Stimulated activated CD4-positive, alpha-beta T cell treated with anti-CD3 and anti-CD28 coated beads, Interleukin-15, amount 100 ng/mL, for 1 hour (primary cell): ENCODE measurements at places on chromosomes 3 and 15.

- no peak for DNase-seq
Observed at GRCh38 chr3:31341130-31341529, 191.6 kb upstream of the STT3B start.

- DNase-seq = no peak
Observed at GRCh38 chr15:60912984-60913697, 316.0 kb downstream of the RORA start.

DNA sequence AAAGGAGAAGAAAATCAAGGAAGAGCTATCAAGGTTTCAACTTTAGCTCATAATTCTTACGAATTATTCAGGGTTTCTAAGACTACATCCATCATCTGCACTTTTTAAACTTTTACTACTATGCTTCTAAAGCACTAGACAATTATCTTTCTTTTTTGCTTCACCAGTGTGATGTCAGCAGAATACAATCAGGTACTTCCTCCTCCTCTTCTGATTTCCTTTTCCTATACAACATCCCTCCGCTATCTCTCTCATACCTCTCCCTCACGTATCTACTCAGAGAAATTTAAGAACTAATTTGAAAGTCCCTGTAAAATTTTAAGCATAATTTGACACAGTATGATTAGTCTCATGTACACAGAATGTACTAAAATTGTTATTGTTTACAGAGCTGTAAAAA is 47.3 kb upstream of the USP50 start:
- no peak for DNase-seq

DNA sequence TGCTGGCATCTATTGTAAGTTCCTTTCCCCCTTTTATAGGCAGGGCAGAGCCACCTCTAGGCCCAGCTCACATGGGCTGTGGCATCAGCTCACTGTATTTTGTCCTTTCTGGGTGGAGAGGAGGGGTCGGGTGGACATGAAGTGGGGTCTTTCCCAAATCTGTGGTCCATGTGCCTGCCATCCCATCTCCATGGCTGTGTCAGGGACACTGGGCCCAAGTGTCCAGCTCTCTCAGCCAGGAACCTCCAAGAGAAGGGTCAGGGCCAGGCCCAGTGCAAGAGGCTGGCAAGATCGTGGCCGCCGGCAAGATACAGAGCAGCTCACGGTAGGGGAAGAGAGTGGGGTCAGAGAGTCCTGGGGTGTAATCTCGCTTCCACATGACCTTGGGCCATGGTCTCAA is 85.3 kb downstream of the PCSK6 start:
- DNase-seq = no peak

- no peak for DNase-seq
Observed at GRCh38 chr3:72679540-72680198, 168.6 kb downstream of the SHQ1 start.

DNA sequence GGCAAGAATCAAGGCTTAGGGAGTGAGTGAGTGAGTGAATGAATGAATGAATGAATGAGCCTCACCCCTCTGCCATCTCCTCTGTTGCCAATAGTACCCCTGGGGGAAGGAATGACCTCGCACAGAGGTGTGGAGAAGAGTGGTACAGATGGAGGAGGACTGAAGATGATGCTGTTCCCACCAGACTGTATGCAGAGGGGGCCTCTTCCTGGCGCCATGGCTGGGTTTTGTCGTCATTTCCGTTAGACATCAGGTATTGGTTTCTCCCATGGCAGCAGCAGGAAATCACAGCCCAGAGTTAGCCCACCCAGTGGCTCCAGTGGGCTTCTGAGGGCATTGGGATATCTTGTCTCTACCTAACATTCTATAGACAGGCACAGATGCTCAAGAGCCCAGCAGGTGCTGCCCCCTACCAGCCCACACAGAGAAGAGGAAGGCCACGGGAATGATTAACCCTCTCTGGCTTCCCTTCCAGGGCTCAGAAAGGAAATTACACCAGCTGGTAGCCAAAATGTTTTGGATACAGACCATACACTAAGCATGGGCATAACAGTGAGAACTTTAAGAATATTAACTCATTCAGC is 109.8 kb upstream of the SLC6A11 start:
- no peak for DNase-seq

GRCh38 chr15:66111363-66111762 is 142.2 kb downstream of the MEGF11 start:
- DNase-seq = no peak

DNA sequence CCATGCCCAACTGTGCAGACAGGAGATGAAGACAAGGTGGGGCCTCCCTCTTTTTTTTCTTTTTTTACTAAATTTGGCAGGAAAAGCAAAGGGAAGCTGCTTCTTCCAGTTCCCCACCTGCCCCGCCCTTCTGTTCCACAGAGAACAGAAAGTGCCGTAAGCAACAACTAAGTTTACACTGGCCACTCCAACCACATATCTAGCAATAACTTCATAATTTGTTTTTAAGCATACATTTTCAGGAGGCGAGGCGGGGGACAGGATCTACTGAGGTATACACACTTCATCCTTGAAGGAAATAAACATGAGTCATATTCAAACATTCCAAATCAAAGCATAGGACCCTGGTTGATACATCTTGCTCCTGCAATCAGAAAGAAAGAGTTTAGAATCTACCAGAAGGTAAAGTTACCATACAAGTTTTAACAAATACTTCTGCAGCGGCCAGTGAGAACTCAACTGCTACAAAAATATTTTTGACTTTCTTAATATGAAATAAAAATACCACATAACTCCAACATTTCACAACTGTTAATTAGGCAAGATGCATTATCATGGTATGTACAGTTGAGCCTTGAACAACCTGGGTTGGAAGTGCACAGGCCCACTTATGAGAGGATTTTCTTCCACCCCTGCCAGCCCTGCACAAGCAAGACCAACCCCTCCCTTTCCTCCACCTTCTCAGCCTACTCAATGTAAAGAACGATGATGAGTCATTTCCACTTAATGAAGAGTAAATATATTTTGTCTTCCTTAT is 50.7 kb downstream of the FOXP1 start:
- no peak for DNase-seq

DNA sequence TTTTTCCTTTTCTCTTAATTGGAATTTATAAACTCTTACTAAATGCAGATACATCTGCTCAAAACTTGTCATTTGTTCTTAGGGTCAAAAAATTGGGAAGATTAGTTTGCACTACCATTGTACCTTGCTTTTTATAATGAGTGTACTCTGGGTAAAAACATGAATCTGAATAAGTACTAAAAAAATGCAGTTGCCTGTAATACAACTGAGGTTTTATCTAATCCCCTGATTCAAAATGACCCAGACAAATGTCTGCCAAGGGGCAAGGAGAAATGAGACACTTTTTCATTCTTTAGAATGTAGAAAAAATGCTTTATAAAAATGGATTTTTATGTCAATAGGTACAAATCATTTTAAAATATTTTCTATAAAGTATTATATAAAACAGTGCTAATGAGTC is 42.4 kb downstream of the RASA2 start:
- no peak for DNase-seq

DNA sequence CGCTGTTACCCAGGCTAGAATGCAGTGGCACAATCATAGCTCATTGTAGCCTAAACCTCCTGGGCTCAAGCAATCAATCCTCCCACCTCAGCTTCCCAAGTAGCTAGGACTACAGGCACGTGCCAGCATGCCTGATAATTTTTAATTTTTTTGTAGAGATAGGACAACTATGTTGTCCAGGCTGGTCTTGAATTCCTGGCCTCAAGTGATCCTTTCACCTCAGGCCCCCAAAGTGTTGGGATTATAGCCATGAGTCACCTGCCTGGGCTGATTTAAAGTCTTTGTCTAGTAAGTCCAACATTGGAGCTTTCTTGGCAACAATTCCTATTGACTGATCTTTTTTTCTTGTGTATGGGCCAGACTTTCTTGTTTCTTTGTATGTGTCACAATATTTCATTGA is 28.1 kb downstream of the SPINK8 start:
- DNase-seq = no peak

- DNase-seq = no peak
Observed at GRCh38 chr3:78858910-78859309, 908.9 kb downstream of the ROBO1 start.

DNA sequence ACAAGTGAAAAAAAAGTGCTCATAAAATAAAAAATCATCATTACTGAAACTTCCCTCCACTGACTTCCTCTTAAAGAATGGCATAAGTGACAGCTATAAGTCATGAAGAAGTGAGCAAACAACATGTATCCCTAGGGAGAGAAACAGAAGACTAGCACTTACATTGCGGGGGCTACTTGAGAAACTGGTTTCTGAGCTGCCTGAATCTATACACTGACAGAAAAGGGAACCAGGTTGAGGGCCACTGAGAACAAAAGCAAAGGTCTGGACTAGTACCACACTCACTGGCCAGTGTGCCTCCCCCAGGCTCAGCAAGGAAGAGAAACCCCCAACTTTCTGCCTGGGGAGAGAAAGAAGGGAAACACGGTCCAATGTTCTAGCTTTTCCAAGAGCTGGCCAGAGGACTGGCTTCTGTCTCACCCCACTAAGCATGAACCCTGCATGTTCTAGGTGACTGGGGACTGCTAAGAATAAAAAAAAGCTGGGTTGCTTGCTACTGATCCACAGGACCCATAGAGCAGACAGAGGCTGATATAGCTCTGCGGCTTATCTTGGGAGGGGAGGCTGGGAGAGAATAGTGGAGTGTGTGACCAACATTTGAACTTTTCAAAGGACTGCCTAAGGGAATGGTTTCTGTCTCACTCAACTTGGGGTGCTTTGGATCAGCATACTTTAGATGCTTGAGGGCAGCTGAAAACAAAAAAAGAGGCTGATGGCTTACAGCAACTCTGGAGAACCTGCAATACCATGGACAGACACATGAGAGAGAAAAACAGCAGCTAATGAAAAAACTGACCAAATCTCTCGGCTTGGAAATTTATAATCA is 8.1 kb downstream of the RAD18 start:
- DNase-seq = no peak

- no peak for DNase-seq
Observed at GRCh38 chr15:35583863-35584528, 38.0 kb upstream of the DPH6 start.

GRCh38 chr3:71075494-71075893 is 508.0 kb downstream of the FOXP1 start:
- no peak for DNase-seq

DNA sequence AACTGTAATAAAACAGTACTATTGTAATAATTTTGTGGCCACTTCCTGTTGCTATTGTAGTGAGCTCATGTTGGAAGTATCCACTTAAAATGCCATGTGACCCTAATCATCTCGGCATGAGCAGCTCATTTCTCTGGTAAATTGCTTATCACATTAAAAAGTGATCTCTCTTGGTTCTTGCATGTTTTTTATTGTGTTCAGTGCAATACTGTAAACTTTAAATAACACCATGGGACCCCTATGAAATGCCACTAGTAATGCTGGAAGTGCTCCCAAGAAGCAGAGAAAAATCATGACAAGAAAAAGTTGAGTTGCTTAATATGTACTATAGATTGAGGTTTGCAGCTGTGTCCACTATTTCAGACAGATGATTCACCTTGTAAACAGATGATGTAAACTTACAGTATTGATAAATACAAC is 45.6 kb downstream of the NMD3 start:
- DNase-seq = no peak
